Chondrocyte (in vitro differentiated cells): ENCODE measurements at places on chromosomes 2 and 18. TPM values are rescaled to one million over a fixed set of nuclear protein-coding genes. Genes with fewer than 3 reads are reported as not detected.

The CRYGC gene
- total RNA-seq: not detected in 3 replicates

GRCh38 chr2:43222475-43223309, 3.7 kb downstream of the ZFP36L2 start:
- H3K36me3 ChIP-seq: peaks cover 16% of the 10 kb centered on the region
- peak overlapping the region; percentile 100 for H3K27ac ChIP-seq
- DNase-seq: no peak
- H3K4me1 ChIP-seq: peaks cover 59% of the 10 kb centered on the region

GRCh38 chr18:9619990-9620389, 5.6 kb upstream of the PPP4R1 start:
- H3K27ac ChIP-seq: peak overlapping the region; percentile 43
- no peaks in the 10 kb centered on the region for H3K36me3 ChIP-seq
- DNase-seq: no peak
- no peaks in the 10 kb centered on the region for H3K27me3 ChIP-seq
- H3K4me3 ChIP-seq: no peak overlapping the region
- H3K4me1 ChIP-seq: peaks cover 34% of the 10 kb centered on the region

The CERKL gene
- not detected in 3 replicates for total RNA-seq

DNA sequence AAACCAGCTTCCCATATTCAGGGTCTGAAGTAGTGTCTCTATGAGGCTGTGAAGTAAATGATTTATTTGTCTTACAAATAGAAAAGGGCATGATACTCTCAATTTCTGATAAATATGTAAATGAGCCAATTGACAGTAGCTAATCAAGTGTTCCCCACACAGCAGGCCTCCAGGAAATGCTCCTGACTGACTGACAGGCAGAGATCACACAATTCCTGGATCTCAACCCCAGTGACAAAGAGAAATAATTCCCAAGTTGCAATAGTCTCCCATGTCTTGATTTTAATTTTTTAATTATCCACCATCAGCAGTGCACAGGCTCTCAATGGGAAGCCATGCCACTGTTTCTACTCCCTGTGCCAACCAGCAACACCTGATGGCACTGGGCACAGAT, 390.4 kb downstream of the SOX11 start:
- no peak overlapping the region for H3K4me3 ChIP-seq
- DNase-seq: no peak
- no peaks in the 10 kb centered on the region for H3K27me3 ChIP-seq
- H3K36me3 ChIP-seq: no peaks in the 10 kb centered on the region

The STEAP3 gene
- 44.6 to 151 TPM (median 46.6 TPM) in 3 replicates for total RNA-seq

The ANO7 gene
- total RNA-seq: 0.48 to 2.2 TPM (median 1.5 TPM) in 3 replicates

DNA sequence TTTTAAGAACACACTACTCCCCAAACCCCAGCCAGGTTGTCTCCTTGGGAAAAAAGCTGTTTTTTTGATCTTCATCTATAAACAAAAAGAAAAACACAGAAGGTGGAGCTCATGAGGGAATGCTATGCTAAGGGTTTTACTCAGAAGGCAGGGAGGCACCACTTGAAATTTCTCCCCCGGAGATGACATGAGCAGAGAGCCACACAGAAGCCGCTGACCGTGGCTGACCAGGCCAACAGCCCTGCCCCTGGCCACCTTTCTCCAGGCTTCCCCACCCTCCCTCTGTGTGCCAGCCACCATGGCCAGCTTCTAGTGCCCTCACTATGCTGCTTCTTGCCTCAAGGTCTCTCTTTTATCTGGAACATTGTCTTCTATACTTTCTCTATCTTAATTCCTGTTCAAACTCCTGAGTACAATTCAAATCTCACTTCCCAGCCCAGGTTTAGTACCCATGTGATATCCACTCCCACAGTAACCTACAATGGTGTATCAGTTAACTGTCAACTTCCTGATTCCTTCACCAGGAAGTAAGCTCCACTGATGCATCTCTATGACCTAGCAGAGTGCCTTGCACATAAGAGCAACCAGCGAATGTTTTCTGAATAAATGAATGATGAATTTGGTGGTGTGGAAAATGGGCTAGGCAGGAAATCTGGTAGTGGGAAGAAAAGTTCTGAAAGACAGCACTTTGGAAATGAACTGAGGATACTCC, 15.3 kb downstream of the LAPTM4A start:
- H3K27ac ChIP-seq: peak overlapping the region; percentile 57
- no peak for DNase-seq
- peaks cover 62% of the 10 kb centered on the region for H3K36me3 ChIP-seq
- H3K4me1 ChIP-seq: peaks cover 32% of the 10 kb centered on the region

DNA sequence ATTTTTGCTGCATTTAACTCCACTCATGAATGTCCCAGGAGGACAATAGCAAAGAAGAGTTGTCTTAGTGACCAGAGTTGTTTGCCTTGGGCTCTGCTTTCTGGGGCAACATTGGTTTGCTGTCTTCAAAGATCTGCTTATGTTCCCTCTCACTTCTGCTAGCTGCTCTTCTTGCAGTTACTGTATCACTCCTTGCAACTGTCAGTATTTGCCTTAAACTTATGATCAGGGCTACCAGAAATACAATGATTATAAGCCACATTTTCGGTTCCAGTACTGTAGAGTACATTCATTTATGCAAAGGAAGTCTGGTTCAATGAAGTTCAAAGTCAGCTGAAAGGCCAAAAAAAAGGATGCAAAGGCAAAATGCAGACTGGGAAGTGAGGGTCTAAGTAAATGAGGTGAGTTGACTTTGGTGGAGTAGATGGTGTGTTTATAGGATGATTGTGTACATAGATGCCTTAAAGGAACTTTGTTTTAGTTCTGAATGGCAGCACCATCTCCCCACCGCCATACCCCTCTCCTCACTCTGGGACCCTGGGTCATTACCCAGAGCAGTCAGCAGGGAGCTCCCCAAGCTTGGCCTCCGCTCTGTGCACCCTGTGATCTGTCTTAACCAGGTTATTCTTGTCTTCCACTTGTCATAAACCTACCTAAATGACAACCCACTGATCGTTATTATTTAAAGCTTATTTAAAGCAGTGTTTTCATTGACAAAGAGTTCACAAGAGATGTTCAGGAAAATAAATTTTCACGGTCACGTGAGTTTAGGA, 236.0 kb downstream of the DOK6 start:
- no peak overlapping the region for H3K4me3 ChIP-seq
- no peak overlapping the region for H3K27ac ChIP-seq
- H3K4me1 ChIP-seq: peaks cover 5% of the 10 kb centered on the region
- H3K36me3 ChIP-seq: peaks cover under 1% of the 10 kb centered on the region
- no peaks in the 10 kb centered on the region for H3K27me3 ChIP-seq
- DNase-seq: no peak

The LOXL3 gene
- total RNA-seq: 107 to 112 TPM (median 109 TPM) in 3 replicates

The HAAO gene
- total RNA-seq: 1.6 to 8.5 TPM (median 8.2 TPM) in 3 replicates

The LCT gene
- not detected in 3 replicates for total RNA-seq

GRCh38 chr18:62914871-62915392, 199.6 kb downstream of the PHLPP1 start:
- no peaks in the 10 kb centered on the region for H3K27me3 ChIP-seq
- H3K36me3 ChIP-seq: peaks cover 1% of the 10 kb centered on the region
- H3K4me3 ChIP-seq: no peak overlapping the region
- no peak overlapping the region for H3K27ac ChIP-seq
- peaks cover 8% of the 10 kb centered on the region for H3K4me1 ChIP-seq

GRCh38 chr2:236221798-236222197, 42.4 kb downstream of the ASB18 start:
- H3K4me1 ChIP-seq: no peaks in the 10 kb centered on the region
- peaks cover 17% of the 10 kb centered on the region for H3K36me3 ChIP-seq
- no peak overlapping the region for H3K4me3 ChIP-seq
- H3K27ac ChIP-seq: no peak overlapping the region
- no peak for DNase-seq

- no peak overlapping the region for H3K4me3 ChIP-seq
- peaks cover 3% of the 10 kb centered on the region for H3K27me3 ChIP-seq
- DNase-seq: no peak
- no peaks in the 10 kb centered on the region for H3K4me1 ChIP-seq
Measured at GRCh38 chr2:137221797-137222492, 456.6 kb downstream of the THSD7B start.

GRCh38 chr2:212863185-212863588, 288.2 kb downstream of the IKZF2 start:
- H3K4me3 ChIP-seq: no peak overlapping the region
- H3K4me1 ChIP-seq: no peaks in the 10 kb centered on the region
- peaks cover 12% of the 10 kb centered on the region for H3K36me3 ChIP-seq
- H3K27me3 ChIP-seq: no peaks in the 10 kb centered on the region

- H3K36me3 ChIP-seq: no peaks in the 10 kb centered on the region
- no peaks in the 10 kb centered on the region for H3K27me3 ChIP-seq
- H3K4me3 ChIP-seq: no peak overlapping the region
- no peak for DNase-seq
- H3K4me1 ChIP-seq: no peaks in the 10 kb centered on the region
Measured at GRCh38 chr2:191800874-191801273, 46.0 kb downstream of the CAVIN2 start.

DNA sequence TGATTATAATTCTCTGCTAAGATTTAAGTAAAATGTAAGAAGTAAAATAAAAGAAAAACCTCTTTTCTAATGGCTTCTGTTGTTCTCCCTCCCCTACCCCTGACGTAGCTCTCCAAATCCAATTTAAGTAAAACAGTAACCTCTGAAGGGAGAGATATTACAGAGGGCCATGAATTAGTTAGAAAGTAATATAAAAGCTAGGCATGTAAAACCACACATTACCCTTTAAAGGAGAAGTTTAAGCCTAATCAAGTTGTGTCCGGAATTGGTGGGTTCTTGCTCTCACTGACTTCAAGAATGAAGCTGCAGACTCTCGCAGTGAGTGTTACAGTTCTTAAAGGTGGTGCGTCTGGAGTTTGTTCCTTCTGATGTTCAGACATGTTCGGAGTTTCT, 116.9 kb upstream of the SCN7A start:
- H3K27me3 ChIP-seq: peaks cover 2% of the 10 kb centered on the region
- H3K4me3 ChIP-seq: no peak overlapping the region
- no peaks in the 10 kb centered on the region for H3K36me3 ChIP-seq
- no peak for DNase-seq

The SATB2 gene
- total RNA-seq: 10.5 to 12.0 TPM (median 11.6 TPM) in 3 replicates

The CRACDL gene
- total RNA-seq: 17.0 to 50.4 TPM (median 19.9 TPM) in 3 replicates

DNA sequence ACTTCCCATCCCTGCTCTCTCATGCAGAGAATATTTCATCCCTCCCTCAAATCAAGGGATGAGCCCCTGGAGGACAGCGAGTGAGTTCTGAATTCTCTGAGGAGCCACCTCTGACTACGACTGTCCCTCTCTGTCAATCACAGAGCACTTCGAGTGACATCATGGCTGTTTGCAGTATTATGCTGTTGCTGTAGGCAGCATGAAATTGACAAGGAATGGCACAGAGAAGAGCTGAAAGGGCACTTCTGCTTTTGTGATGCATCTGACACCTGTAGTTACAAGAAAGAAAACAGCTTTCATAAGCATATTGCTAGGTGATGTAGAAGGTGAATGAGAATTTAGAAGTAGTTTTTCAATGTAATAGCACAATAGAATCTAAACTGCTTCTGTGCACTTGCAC, 166.9 kb downstream of the ARHGAP15 start:
- no peak for DNase-seq
- no peaks in the 10 kb centered on the region for H3K27me3 ChIP-seq
- no peak overlapping the region for H3K27ac ChIP-seq

The HAUS1 gene
- 21.5 to 30.8 TPM (median 25.8 TPM) in 3 replicates for total RNA-seq

The IL36RN gene
- total RNA-seq: not detected in 3 replicates

DNA sequence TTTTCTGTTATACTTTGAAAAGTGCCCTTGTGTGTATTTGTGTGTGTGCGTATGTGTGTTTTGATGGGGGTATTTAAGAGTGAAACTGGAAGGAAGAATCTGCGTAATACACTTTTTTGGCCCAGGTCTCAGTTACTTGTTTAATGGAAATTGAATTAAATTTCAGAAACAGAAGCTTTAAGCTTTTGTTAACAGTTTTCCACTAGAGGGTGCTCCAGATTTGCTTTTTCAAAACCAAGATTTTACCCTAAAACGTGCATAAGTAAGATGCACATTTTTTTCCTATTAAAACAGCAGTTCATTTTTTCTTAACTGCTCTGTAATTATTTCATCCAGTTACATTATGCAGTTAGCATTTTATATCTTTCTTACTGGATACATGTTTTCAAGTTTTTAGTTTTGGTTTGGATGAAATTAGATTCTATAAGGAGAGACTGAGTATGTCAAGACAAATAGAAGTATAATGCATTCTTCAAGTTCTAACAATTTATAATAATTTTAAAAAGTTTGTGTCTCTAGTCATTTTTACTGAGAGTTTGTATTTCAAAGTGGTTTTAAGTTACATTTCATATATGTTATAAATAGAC, 97.2 kb downstream of the PIK3C3 start:
- peaks cover 13% of the 10 kb centered on the region for H3K36me3 ChIP-seq
- no peak overlapping the region for H3K4me3 ChIP-seq

GRCh38 chr2:166372046-166372445, 3.7 kb downstream of the SCN9A start:
- no peaks in the 10 kb centered on the region for H3K36me3 ChIP-seq
- DNase-seq: no peak
- peak overlapping the region; percentile 74 for H3K27ac ChIP-seq
- no peak overlapping the region for H3K4me3 ChIP-seq

The SGPP2 gene
- not detected in 3 replicates for total RNA-seq

- no peaks in the 10 kb centered on the region for H3K36me3 ChIP-seq
- H3K4me3 ChIP-seq: no peak overlapping the region
- H3K27me3 ChIP-seq: no peaks in the 10 kb centered on the region
- H3K4me1 ChIP-seq: no peaks in the 10 kb centered on the region
Measured at GRCh38 chr2:81942136-81942680, 1637.7 kb upstream of the LRRTM1 start.

GRCh38 chr2:27127883-27128667, 4.5 kb downstream of the ABHD1 start:
- H3K4me1 ChIP-seq: peaks cover 13% of the 10 kb centered on the region
- H3K4me3 ChIP-seq: no peak overlapping the region
- H3K27ac ChIP-seq: no peak overlapping the region
- H3K36me3 ChIP-seq: peaks cover 9% of the 10 kb centered on the region
- no peak for DNase-seq

The ATP6V1B1 gene
- 3.7 to 5.0 TPM (median 3.9 TPM) in 3 replicates for total RNA-seq

The CPSF3 gene
- 23.3 to 31.3 TPM (median 24.9 TPM) in 3 replicates for total RNA-seq

GRCh38 chr2:222180619-222181018, 118.2 kb downstream of the PAX3 start:
- no peak for DNase-seq
- H3K4me1 ChIP-seq: no peaks in the 10 kb centered on the region
- H3K27me3 ChIP-seq: peaks cover 8% of the 10 kb centered on the region
- no peak overlapping the region for H3K27ac ChIP-seq
- no peak overlapping the region for H3K4me3 ChIP-seq
- no peaks in the 10 kb centered on the region for H3K36me3 ChIP-seq

DNA sequence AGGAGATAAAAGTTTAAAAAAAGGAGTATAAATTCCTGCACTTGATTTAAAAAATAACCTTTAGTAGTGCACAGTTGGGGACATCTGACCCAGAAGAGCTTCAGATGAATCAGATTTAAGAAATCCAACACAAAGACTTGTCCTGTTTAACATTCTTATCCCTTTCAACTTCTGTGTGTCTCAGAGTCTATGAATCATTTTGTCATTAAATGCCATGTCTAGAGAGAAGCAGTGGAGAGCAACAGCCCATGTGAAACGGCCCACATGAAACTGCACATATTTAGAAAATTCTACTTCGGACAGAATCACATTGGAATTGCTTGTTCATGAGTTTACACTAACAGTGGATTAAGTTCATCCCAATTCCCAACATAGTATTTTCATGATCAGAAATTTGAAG, 278.6 kb downstream of the SLC8A1 start:
- H3K27me3 ChIP-seq: no peaks in the 10 kb centered on the region
- peaks cover 12% of the 10 kb centered on the region for H3K4me1 ChIP-seq
- no peak overlapping the region for H3K4me3 ChIP-seq
- H3K36me3 ChIP-seq: no peaks in the 10 kb centered on the region

The DES gene
- total RNA-seq: 0.70 to 19.8 TPM (median 15.5 TPM) in 3 replicates
